AG04450 (cell line): ENCODE measurements at places on chromosomes 5 and 9.

GRCh38 chr5:91927439-91927838 is 544.3 kb upstream of the ARRDC3 start:
- no peak for DNase-seq

- no peak for DNase-seq
Measured at GRCh38 chr5:147554261-147554817, 44.5 kb upstream of the DPYSL3 start.

DNA sequence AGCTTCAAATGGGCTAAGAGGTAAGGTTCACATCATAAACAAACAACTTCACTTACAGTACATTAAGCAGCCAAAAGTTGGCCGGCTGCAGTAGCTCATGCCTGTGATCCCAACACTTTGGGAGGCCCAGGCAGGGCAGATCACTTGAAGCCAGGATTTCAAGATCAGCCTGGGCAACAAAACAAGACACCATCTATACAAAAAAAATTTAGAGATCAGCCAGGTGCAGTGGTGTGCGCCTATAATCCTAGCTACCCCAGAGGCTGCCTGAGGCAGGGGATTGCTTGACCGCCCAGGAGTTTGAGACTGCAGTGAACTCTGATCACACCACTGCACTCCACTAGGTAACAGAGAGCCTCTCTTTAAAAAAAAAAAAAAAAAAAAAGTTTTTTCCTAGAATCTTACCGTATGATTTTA is 16.9 kb downstream of the UBTD2 start:
- DNase-seq, result no peak

- no peak for DNase-seq
Measured at GRCh38 chr9:124248066-124248465, 9.7 kb upstream of the NEK6 start.

GRCh38 chr5:160702934-160703333 is 149.1 kb downstream of the ATP10B start:
- no peak for DNase-seq

GRCh38 chr5:177362610-177363507 is 5.1 kb downstream of the RGS14 start:
- no peak for DNase-seq

GRCh38 chr5:116668390-116668789 is 93.8 kb upstream of the SEMA6A start:
- no peak for DNase-seq

- DNase-seq, result no peak
Measured at GRCh38 chr9:126464694-126465441, 138.2 kb downstream of the MVB12B start.
